ENCODE measurements at places on chromosomes 11 and 22.

DNA sequence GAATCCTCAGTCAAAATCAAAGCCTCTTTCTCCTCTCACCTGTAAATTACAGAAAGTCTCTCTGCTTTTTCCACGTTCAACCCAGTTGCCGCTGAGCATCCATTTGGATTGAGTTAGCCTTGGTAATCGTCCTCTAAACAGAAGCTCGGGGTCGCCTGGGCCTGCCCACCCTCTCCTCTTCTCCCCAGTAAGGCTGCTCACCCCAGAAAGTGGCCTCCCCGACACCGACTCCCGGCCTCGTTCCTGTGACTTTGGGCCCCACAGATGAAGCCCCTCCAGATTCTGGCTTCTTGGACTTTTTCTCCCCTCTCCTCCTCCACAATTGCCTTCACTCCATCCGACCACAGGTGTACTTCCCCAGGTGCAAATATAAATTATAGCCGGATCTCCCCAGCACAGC lies 1500.0 kb downstream of the BRD1 start:
- no peak for DNase-seq

DNA sequence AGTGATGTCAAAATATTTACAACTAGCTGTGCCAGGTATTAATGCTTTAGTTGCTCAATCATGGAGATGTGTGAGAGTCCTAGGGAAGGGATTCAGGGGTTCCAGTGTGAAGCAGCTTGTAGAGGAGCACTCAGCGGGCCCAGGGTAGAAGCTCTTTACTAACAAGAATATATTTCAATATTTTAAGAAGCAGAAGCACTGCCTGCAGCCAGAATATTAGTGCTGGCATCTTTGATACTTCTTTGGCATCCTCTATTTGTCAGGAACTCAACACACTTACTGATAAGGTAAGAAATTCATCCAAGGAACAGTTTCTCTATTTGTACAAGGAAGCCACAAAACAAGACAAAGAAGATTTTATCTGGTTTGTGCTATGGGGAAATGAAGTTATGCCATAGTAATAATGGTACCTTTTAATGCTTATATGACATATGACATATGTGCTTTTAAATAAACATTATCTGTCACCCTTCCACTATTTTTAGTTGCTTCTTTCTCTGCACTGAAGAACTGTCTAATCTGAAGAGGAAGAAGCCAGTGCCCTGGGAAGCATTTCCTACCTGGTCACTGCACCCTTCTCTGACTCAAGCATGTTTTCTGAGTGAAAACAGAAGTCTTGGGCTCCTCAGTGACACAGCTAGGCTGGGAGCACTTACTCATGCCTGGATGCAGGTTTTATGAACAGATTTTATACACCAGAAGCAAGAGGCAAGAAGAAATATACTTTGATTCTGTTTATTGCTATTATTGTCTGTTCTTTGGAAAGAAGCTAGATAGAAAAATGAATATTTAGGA lies 388.1 kb upstream of the CCDC90B start:
- DNase-seq = no peak

DNA sequence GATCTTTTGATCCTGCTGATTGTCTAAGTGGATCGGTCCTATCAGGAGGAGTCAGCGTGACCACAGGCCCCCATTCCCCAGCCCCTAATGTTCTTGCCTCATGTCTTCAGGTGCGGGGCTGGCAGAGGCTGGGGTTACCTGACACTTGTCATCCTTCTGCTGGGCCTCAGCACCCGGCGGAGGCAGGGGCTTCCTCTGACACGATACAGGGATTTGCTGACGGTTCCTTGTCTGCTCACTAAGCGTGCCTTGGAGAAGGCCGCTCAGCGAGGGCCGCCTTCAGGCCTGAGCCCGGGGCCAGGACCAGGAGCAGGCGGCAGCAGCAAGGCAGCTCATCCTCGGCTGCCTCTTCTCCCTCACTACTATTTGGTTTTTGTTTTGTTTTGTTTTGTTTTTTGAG lies 45.7 kb upstream of the KCNQ1OT1 start:
- no peak for DNase-seq

GRCh38 chr11:91373497-91373896 lies 851.1 kb upstream of the FAT3 start:
- no peak for DNase-seq

DNA sequence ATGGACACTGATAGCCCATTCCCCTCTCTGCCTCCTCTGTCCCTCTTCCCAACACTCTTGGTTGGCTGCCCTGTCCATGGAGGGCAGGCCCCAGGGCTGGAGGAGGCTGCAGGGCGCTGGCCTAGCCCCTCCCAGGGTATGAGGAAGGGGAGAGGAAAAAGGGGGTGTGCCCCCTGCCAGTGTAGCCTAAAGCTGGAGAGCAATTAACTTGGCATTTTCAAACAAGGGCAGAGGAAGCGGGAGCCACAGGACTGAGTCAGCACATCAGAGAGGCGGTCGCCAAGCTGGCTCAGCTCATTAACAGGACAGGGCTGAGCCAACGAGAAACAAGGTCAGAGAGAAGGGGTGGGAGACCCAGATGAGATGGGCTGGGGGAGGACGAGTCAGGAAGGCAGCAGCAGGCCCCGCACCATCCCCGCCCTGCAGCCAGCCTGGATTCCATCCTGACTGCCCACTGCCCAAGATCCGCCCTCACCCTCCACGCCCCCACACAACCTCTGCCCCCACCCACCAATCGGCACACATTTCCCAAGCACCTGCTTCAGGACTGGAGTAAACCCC lies 76.3 kb downstream of the BUD13 start:
- DNase-seq = no peak

DNA sequence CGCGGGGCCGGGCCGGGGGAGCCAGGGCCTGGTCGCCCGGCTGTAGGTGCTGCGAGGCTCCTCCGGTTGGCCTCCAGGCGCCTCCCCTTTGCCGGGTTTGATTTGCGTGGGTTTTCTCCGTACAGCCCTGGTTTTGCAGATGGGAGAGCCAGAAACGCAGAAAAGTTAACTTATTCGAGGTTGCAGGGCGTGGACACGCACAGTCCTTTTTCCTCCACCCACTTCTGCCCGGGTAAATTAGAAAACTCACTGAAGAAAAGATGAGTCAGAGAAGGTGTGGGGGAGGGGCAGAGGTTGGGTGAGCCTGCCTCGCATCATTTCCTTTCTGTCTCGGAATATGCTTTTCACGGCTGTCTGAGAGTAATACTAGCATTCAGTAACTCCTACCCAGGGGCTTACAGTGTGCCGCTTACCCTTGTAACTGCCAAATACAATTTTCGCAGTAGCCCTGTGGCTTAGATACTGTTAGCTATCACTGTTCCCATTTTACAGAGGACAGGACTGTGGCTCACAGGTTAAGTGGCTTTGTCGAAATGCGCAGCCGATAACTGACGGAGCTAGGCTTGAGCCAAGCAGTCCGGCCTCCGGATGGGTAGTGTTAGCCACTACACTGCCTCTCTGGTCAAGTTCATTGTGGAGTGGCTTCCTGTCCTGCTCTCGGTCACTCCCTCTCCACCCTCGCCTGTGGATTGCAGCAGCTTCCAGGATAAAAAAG lies 812 bp downstream of the FADD start:
- peak; percentile 63 for DNase-seq
